ENCODE measurements at places on chromosomes 3 and 15.

GRCh38 chr15:91874992-91875660 lies 21.6 kb downstream of the SLCO3A1 start:
- DNase-seq: no peak

GRCh38 chr3:16855497-16855896 lies 29.3 kb upstream of the PLCL2 start:
- DNase-seq: no peak

DNA sequence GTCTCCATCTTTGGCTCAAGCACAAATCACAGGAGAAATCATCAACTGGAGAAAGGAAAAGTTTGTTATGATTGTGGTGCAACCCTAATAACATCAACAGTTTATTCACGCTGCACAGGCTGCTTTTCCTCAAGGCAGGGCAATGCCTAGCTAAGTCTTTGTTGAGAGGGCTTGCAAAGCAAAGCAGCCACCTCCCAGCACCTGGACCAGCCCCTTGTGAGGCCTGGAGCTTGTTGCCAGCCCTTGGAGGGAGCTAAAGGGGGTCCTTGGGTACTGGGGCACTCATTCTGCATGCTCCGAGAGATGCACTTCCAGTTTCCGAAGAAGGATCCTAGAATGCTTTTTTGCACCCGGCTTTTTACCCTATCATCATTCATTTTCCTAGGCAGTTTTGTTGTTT lies 288.2 kb downstream of the CLSTN2 start:
- no peak for DNase-seq

DNA sequence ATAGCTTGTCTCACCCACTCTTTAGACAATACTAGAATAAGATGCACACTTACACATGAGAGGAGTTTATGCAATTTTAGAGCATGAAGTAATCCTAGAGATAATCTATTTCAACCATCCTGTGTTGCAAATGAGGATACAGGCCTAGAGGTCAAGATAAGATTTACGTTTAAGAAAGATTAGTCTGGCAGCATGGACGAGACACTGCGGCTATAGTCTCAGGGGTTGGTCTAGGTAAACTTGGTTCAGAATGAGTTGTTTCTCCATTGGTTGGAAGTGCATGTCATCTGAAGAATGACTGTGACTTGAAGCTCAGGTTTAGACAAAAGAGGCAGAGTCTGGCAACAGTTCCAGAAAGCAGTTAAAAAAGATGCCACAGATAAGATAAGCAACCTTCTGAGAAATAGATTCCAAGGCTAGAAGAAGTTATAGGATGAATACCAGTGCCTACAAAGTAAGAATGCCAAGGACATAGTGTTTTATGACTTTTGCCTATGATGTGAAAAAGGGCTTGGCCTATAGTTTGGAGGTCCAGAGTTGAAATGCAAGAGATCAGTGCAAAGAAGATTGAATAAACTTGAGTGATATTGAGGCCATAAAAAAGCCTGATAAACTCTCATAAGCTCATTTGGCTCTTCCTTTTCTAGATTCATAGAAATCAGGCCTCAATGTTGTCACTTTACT lies 631.0 kb downstream of the SQOR start:
- no peak for DNase-seq

- DNase-seq: no peak
These were observed 117.3 kb upstream of the PRR20G start for GRCh38 chr3:127405010-127405598.

DNA sequence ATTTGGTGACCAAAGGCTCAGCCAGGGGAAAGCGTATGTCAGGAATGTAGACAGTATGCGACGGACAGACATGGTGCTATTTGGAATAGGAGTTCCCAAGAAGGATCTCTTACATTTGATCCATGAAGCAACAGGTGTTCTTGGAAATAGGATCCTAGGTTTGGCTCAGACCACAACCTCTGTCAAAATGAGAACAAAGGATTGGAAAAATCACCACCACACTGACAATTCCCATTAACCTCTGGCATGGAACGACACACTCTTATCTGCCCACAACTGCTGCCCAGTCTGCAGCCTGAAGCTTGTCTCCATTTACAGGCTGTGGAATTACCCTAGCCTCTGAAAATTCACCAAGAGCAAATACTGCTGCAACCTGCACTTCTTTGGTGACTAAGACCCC lies 33.6 kb upstream of the LRRN1 start:
- no peak for DNase-seq

DNA sequence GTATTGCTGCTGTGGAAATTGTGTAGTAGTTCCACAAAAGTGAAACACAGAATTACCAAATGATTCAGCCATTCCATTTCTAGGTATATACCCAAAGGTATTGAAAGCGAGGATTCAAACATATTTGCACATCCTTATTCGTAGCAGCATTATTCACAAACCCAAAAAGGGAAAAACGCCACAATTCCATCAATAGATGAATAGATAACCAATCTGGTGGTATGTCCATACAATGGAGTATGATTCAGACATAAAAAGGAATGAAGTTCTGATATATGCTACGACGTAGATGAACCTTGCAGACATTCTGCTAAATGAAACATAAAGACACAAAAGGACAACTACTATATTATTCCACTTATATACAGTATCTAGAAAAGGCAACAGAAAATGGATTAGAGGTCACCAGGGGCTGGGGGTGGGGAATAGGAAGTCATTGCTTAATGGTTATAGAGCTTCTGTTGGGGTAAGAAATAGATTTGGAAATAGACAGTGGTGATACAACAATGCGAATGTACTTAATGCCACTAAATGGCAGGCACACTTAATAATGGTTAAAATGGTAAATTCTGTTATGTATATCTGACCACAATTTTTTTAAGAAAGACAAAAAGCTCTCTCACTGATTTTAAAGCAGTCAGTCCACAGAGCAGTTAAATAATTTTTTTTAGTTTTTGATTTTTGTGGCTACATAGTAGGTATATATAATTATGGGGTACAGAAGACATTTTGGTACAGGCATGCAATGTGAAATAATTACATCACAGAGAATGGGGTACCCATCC lies 51.8 kb upstream of the PSMD6 start:
- DNase-seq: no peak

- DNase-seq: no peak
These were observed 8.4 kb downstream of the RASL12 start for GRCh38 chr15:65059369-65059750.

GRCh38 chr15:81914734-81915256 lies 131.0 kb downstream of the MEX3B start:
- DNase-seq: no peak

DNA sequence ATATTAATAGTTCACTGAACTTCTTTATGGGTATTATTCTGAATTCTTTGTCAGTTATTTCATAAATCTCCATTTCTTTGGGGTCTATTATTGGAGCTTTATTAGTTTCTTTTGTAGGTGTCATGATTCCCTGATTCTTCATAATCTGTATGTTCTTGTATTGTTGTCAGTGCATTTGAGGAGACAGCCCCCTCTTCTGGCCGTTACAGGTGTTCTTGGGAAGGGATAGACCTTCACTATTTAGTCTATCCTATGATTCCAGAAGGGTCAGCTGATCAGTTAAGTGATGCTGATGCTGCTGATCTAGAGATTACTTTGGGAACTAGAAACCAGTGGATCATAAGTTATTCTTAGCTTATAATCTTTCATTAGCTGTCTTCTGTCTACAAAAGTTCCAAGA lies 34.9 kb downstream of the TMEM39A start:
- DNase-seq: no peak

DNA sequence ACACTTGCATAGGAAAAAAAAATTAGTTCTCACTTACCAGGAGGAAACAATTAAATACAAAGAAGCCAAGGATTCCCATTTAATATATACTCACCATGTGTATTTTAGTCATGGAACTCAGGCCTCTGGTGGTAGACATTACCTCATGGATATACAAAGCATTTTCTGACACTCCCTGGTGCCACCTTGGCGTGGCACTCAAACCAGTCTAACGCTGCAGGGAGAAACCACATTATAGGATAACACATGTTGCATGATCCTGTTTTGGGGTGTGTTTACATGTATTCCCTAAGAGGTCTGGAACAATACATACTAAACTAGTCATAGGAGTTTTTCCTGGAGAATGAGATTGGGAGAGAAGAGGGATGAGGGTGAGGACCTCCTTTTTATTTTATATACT lies 5.9 kb upstream of the RTF1 start:
- no peak for DNase-seq

- DNase-seq: no peak
These were observed 101.4 kb downstream of the FNDC3B start for GRCh38 chr3:172140499-172141391.

DNA sequence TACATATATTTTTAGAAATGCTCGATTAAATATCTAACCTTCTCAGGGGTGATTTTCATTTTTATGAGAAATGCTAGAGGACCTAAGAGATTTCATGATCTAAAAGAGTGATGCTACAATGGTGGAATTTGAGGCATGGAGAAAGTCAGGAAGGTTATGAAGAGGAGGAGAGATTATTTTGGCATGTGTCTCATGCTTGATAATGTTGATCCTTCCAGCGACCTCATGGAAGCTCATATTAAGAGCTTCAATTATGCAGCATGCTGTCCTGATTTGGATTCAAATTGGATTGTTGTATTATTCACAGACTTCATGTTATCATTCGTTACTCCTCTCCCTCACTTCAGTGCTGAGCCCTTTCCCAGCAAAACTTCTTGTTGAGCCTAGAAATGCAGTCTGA lies 112.5 kb downstream of the RAP2B start:
- no peak for DNase-seq

DNA sequence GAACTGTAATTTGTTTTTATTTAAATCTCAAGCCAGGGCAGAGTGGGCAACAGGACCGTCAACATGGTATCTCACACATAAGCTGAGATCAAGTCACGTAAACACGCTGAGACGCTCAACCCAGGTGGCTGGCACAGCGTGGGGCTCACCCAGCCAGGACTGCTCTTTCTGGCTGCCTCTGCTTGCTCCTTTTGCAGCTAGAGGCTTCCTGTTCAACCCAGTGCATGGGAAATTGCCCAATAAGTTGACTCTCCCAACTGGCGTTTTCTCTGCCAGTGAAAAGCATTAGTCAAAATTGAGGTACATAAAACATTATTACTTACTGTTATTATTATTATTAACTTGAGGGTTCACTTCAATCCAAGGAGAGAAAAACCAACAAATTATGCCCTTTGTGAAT lies 398.1 kb downstream of the NR2F2 start:
- DNase-seq: no peak

DNA sequence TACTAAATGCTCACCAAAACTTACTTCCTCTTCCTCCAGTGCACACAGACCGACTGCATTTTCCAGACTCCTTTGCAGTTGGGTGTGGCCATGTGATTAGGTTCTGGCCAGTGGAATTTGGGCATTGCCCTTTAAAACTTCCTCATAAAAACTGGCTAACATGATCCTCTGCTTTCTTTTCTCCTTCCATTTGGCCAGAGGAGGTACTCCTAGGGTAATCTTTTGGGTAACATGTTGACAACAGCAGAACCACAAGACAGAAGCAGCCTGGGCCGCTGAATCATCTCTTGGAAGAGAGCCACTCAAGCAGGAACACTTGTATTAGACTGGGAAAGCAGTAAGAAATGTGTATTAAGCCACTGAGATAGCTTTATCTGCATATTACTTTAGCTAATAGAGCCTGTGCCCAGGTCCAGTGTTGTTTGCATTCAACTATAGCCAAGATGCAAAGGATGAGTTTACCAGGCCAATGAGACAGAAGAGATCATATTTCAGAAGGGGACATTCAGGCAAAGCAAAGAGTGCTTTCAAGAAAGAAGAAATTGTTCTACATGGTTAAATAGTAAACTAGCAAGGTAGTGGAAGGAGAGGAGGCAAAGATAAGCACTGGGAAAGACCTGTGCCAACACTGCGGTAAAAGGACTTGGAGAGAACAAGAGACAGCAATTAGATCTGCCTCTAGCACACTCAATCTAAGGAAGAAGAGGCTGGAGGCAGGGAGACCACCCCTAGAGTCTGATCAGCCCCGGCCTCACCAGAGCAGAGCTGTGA lies 79.8 kb downstream of the PLCH1 start:
- DNase-seq: no peak

DNA sequence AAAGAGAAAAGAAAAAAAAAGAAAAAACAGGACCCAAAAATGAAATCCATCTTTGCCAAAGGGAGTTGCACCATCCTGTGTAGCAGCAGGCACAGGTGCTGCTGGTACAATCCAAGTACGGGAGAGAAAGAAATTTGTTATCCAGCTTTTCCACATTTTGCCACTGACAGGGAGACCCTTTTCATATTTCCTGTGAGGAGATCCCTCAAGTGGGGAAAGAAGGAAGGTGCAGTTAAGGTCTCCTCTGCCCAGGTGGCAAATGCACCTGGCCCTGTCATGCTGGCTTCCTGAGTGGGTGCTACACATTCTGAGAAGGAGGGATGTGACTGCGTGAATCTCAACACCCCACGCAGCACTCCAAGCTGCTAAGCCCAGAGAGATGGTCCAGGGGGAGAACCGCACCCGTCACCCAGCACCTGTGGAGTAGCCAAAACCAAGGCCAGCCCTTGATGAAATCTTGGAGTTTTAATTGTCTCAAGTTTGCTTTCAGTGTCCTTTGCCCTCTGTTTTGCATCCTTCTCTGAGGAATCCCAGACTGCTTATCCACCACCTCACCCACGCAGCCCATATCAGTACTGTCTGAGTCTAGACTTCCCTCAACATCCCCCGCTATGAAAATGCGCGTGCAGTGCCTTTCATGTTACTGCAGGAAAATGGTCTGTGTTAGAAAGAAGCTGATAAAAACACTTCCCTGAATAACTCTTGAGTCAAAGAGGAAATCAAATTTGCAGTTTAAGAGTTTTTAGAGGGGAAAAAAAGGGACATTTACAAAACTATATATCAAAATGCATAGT lies 141.9 kb upstream of the THBS1 start:
- no peak for DNase-seq

DNA sequence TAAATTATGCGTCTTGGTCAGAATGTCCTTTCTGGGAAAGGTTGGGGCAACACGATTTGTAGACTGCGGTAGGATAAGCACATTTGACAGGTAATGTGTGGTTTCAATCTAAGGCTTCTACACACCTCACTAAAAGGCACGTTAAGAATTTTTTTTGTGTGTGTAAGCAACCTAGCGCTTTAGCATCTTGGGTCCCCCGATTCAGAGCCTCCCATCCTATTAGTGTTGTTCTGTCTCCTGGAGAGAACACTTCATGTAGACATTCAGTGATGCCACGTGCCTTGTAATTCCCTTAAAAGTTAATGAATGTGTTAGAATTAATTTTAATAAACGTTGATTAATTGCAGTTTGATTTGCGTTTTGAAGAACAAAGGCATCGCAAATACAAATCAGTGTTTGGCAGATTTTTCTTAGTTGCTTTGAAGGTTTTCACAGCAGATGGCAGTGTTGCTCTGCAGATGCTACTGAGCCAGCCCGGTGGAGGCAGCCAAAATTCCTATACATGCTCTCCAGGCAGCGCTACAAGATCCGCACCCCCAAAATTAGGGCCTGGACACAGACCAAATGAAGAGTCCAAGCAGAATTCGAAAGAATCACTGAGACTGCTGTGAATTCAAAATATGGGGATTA lies 63.5 kb downstream of the OTOL1 start:
- peak; percentile 83 for DNase-seq

DNA sequence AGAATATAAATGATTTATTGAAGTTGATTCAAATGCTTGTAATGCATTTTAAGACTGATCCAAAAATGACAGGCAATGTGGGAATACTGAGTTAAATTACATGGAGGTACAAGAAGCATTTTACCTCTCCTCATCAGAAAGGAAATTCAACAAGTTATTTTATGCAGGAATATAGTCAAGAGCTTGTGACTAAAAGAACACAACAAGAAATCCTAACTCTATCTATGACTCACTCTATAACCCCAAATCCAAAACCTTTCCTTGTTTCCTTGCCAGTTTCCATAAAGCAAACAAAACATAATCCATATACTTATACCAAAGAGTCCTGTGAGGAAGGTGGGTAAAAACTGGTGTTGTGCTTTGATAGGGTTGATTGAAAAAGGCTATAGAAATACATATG lies 30.8 kb downstream of the SIN3A start:
- no peak for DNase-seq

- peak; percentile 9 for DNase-seq
These were observed 51.5 kb downstream of the TGFBR2 start for GRCh38 chr3:30657914-30658313.

All from midbrain (tissue), 1 donor.